H1 (cell line): ENCODE measurements at places on chromosomes 16 and 17. TPM values are rescaled to one million over a fixed set of nuclear protein-coding genes. Genes with fewer than 3 reads are reported as not detected.

DNA sequence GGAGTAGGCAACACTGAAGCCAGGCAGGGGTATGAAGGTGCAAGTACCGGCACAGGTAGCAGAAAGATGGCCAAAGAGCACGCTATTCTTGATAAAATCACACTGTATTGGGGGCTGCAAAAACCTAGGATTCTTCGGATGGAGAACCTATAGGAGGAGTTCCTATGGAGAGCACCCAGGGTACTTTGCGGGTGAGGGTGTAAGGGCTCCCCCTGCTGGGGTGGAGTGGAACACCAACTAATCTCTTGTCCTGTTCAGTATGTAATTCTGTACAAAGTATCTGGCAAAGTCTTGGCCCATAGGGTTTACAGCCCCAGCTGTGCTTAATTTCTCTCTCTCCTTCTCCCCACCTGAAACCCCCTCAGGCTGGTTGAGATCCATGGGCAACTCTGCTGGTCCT lies 393.1 kb upstream of the ASIC2 start:
- H3K27ac ChIP-seq = no peak overlapping the region
- H3K36me3 ChIP-seq = no peaks in the 10 kb centered on the region
- H3K4me3 ChIP-seq = no peak overlapping the region

DNA sequence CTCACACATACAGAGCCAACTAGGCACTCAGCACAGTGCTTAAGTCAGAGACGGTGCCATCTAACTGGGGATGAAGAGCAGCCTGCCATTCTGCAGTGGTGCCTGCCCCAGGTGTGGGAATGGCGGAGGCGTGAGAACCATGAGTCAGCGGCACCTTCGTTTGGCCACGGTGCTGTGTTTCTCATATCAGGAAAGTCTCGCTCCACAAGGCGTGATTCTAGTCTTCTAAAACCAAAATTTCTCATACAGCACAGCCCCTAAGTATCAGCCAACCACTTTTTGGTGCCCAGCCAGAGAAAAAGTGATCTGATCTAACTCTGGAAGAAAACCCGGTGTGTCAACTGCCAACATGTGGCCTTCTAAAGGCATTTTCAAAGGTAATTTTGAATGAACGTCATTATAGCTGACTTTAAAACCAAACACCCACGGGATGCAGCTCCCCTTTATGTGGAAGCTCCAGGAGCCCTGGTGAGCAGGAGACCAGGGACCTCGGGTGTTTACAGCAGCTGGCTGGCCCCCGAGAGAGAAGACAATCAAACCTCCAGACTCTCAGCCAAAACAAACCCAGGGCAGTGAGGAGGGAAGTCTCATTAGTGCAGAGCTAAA lies 54.6 kb downstream of the ABCC12 start:
- H3K27me3 ChIP-seq = no peaks in the 10 kb centered on the region; the same call in 1 of the 2 replicates
- H3K4me3 ChIP-seq = no peak overlapping the region
- no peak for DNase-seq

DNA sequence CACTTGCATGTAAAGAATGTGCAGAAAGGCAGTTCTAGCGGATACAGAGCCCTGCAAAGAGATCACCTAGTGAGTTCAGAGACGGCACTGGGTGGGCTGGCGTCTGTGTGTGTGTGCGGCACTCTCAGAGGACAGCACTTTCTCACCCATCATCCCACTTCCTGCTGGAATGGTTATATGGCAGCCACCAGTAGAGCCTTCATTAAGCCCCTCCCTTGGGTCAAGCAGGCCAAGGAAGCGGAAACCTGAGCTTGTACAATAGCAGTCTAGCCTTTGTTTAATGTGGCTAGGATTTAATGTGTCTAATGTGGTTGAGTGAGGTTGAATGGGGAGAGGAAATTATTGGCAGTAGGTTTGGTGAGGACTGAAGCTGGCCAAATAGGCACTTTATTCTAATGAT lies 88.3 kb upstream of the ELAC2 start:
- H3K4me1 ChIP-seq = no peaks in the 10 kb centered on the region
- no peak for DNase-seq
- no peak overlapping the region for H3K27ac ChIP-seq
- H3K36me3 ChIP-seq = no peaks in the 10 kb centered on the region

DNA sequence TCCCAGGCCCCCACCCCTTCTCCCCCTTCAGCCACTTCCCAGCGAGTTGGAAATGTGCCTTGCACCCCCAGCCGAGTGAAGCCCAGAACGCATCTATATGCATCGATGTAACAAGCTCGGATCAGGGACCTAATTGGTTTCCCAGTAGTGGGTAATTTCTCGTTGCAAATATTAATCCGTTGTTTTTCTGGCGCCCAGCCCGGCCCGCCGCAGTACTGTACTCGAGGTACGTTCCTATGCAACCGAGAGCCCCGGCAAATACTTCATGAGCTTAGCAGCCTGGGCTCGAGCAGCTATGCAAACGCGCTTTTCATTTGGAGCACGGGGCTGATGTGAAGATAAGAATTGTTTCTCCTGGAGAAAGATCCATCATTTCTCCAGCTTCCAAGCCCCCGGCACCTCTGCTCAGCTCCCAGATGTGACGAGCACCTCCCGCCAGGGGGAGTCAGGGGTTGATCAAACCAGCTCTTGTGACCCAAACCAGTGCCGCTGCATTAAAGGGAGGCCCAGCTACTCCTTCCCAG lies 229.8 kb downstream of the KATNIP start:
- no peaks in the 10 kb centered on the region for H3K36me3 ChIP-seq
- H3K4me1 ChIP-seq = 0 out of 2 replicates have a peak, but pooled peaks cover 5% of the 10 kb centered on the region
- no peak overlapping the region for H3K4me3 ChIP-seq
- H3K27me3 ChIP-seq = no peaks in the 10 kb centered on the region
- H3K27ac ChIP-seq = no peak overlapping the region
- DNase-seq = peak; percentile 41

- H3K36me3 ChIP-seq = peaks cover 7% of the 10 kb centered on the region
- DNase-seq = no peak
- no peaks in the 10 kb centered on the region for H3K27me3 ChIP-seq
- no peak overlapping the region for H3K4me3 ChIP-seq
Observed at GRCh38 chr16:74951681-74952080, 33.2 kb downstream of the WDR59 start.

GRCh38 chr16:77739559-77739892 lies 17.2 kb downstream of the NUDT7 start:
- H3K4me3 ChIP-seq = no peak overlapping the region
- H3K36me3 ChIP-seq = no peaks in the 10 kb centered on the region
- H3K27ac ChIP-seq = no peak overlapping the region

GRCh38 chr16:81641395-81642106 lies 137.5 kb upstream of the PLCG2 start:
- H3K27me3 ChIP-seq = no peaks in the 10 kb centered on the region
- no peak overlapping the region for H3K4me3 ChIP-seq
- H3K4me1 ChIP-seq = peaks cover 7% of the 10 kb centered on the region; the same call in 1 of the 2 replicates
- no peak for DNase-seq
- H3K27ac ChIP-seq = no peak overlapping the region; the same call in 1 of the 2 replicates

- peaks cover 4% of the 10 kb centered on the region; the same call in 1 of the 2 replicates for H3K36me3 ChIP-seq
- no peak for DNase-seq
- H3K4me3 ChIP-seq = no peak overlapping the region
- no peaks in the 10 kb centered on the region for H3K27me3 ChIP-seq
- H3K4me1 ChIP-seq = no peaks in the 10 kb centered on the region
Observed at GRCh38 chr17:18997650-18998196, 6.8 kb downstream of the FAM83G start.

DNA sequence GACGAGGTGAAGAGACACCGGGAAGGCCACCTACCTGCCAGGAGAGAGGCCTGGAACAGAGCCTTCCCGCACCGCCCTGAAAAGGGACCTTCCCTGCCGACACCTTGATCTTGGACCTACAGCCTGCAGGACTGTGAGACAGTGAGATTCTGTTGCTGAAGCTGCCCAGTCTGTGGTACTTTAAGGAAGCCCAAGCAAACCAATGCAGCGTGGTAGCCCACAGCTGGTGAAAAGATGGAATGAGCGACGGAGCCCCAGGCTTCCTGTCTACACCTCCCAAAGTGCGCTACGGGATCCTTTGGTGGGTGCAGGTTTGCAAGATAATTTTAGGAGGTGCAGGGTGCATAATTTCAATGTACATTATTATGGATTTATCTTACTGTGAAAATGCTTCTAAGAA lies 33.9 kb downstream of the TNFRSF13B start:
- peaks cover 1% of the 10 kb centered on the region; the same call in 1 of the 2 replicates for H3K4me1 ChIP-seq
- no peaks in the 10 kb centered on the region for H3K27me3 ChIP-seq
- no peaks in the 10 kb centered on the region for H3K36me3 ChIP-seq
- no peak for DNase-seq
- no peak overlapping the region for H3K27ac ChIP-seq

DNA sequence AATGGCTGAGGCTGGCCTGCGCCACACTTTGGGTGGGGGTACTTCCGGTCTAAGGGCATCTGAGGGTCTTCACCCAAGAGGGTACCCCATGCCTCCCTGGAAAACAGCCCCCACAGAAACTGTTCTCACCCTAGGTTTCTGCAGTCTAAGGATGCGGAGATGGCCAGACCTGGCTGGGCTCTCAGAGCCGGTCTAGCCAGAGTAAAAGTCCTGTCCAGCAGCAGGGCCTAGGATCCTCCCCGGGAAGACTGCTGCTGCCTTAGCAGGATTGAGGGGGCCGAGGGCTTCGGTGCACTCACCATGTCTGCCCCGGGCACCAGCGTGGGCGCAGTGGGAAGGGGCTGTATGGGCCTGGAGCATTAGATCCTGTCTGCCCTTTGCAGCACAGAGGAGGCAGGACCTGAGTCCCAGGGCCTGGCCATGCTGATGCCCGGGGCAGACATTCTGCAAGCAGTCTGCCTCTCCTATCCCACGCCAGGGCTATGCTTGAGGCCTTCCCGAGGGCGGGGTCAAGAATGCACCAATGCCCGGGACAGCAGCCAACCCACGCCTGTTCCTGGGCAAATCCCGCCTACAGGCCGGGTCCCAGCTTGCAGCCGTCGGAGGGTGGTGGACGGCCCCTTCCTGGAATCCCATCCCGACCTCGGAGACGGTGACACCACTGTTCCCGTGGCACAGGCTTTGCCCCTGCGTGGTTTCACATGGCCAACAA lies 54.7 kb downstream of the CBFA2T3 start:
- H3K27me3 ChIP-seq = no peaks in the 10 kb centered on the region
- H3K27ac ChIP-seq = no peak overlapping the region

DNA sequence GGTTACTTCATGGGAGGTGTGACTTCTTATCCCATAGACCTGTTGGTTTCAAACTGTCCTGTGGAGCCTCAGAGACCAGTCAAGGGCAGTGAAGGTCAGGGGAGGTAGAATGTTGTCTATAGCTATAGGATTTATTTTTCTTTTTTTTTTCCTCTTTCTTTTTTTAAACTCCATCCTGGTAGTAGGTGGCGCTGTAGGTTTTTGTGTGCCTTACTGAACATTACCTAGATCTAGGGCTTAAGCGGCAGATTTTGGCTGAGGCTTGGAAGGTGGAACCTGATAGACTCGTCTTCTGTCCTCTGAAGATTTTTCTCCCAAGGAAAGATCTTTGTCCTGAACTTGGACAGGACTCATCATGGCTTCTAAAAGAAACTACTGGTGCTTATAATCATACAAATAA lies 8.2 kb upstream of the LASP1NB start:
- no peak overlapping the region for H3K27ac ChIP-seq
- H3K27me3 ChIP-seq = no peaks in the 10 kb centered on the region
- H3K36me3 ChIP-seq = peaks cover 25% of the 10 kb centered on the region
- no peak overlapping the region for H3K4me3 ChIP-seq
- DNase-seq = no peak

DNA sequence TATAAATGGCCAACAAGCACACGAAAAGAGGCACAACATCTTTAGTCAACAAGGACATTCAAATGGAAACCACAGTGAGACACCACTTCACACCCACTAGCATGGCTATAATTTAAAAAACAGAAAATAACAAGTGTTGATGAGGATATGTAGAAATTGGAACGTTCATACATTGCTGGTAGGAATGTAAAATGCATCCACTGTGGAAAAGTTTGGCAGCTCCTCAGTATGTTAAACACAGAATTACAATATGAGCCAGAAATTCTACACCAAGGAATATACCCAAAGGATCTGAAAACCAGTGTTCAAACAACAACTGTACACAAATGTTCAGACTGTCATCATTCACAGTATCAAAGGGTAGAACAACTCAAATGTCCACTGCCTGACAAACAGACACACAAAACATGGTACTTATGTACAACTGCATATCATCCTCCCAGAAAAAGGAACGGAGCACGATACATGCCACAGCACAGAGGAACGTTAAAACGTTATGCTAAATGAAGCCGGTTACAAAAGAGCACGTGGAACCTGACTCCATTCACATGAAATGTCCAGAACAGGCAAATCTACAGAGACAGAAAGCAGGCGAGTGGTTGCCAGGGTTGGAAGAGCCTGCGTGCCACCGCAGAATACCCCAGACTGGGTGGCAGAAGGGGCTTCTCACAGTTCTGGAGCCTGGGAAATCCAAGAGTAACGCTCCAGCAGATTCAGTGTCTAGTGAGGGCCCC lies 32.8 kb upstream of the METRNL start:
- peaks cover 4% of the 10 kb centered on the region; the same call in 1 of the 2 replicates for H3K4me1 ChIP-seq
- H3K27me3 ChIP-seq = 0 out of 2 replicates have a peak, but pooled peaks cover 5% of the 10 kb centered on the region
- H3K27ac ChIP-seq = no peak overlapping the region
- H3K4me3 ChIP-seq = no peak overlapping the region
- no peak for DNase-seq

The AFMID gene
- total RNA-seq = 53.0 and 54.8 TPM in 2 replicates

The GP2 gene
- total RNA-seq = not detected in 2 replicates

The ZNF750 gene
- not detected in 2 replicates for total RNA-seq

The KRTAP9-4 gene
- not detected in 2 replicates for total RNA-seq
